ENCODE measurements at places on chromosomes 1 and 21.

DNA sequence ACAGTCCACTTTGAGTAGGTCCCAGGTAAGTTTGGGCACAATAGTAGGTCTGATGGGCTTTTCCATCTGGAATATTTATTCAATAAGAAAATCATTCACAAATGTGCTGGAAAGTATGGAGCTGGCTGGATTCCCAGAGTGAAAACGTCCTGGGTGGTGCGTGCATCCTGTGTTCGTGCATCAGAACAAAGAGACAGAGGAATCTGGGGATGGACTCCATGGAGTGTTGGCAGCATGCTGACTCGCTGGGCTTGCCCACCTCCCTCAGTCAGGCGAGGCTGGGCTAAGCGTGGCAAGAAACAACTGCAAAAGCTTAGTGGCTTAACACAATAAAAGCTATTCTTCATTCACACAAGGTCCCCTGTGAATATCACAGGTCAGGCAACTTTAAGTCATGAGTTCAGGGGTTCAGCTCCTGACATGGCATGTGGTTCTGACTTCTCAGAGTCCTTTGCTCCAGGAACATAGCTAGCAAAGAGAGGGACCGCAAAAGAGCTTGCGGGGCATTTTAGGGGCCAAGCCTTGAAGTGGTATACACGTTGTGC lies 151.6 kb upstream of the ZNF644 start:
- no peak for DNase-seq

- DNase-seq: no peak
These were observed 8.9 kb downstream of the C1orf115 start for GRCh38 chr1:220699044-220699443.

DNA sequence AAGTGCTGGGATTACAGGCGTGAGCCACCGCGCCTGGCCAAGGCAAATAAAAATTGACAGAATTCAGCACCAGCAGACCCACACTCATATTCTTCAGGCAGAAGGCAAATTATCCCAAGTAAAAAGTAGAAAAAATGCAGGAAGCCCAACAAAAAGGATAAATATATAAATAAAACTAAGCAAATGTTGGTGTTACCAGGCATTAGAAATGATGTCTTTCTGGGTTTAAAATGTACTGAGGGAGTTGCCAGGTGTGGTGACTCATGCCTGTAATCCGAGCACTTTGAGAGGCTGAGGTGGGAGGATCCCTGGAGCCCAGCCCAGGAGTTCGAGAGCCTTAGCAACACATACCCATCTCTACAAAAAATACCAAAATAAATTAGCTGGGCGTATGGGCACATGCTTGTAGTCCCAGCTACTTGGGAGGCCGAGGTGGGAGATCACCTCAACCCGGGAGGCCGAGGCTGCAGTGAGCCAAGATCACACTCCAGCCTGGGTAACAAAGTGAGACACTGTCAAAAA lies 6.3 kb downstream of the INTS11 start:
- DNase-seq: no peak

- no peak for DNase-seq
These were observed 206.7 kb upstream of the C1orf174 start for GRCh38 chr1:4106731-4107130.

DNA sequence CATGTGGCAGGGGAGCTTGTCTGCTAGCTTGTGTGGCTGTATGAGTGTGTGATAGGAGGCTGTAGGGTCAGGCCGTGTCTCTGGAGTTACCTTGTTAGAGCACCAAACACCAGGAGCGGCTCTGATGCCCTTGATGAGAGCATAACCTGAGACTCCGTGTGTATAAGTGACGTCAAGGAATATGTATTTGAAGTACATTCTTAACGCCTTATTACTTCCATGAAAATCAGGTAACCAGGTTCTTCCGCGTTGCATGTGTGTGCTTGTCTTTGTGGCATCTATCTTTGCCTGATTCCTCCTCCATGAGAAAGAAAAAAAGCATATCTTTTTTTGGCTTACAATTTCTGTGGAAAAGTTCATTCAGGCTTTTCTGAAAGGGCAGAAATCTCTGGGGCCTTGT lies 4.6 kb downstream of the OLFML3 start:
- no peak for DNase-seq

- no peak for DNase-seq
These were observed 8.4 kb downstream of the PPP2R5A start for GRCh38 chr1:212293579-212293978.

GRCh38 chr1:214718724-214719123 lies 115.7 kb downstream of the CENPF start:
- DNase-seq: no peak

GRCh38 chr1:98991127-98992012 lies 13.3 kb downstream of the PLPPR5 start:
- DNase-seq: no peak

DNA sequence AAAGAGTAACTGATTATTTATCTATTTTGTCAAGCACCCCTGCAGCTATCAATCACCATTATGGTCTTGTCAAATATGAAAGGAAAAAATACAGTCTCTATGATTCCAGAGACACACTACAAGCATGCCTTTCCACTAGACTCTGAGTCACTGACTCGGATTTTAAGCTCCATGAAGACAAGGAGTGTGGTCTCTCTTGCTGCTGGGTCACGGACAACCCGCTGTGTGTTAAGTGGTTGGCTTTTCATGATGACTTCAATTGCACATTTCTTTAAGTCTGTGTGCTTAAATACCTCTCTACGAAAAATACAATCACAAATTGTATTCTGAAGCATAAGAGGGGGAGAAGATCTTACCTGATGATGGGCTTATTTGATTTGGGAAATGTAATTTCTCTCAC lies 14.0 kb upstream of the GNG4 start:
- DNase-seq: no peak

GRCh38 chr21:31254131-31254530 lies 89.9 kb downstream of the TIAM1 start:
- DNase-seq: no peak

GRCh38 chr1:239630767-239631166 lies 244.4 kb downstream of the CHRM3 start:
- no peak for DNase-seq

DNA sequence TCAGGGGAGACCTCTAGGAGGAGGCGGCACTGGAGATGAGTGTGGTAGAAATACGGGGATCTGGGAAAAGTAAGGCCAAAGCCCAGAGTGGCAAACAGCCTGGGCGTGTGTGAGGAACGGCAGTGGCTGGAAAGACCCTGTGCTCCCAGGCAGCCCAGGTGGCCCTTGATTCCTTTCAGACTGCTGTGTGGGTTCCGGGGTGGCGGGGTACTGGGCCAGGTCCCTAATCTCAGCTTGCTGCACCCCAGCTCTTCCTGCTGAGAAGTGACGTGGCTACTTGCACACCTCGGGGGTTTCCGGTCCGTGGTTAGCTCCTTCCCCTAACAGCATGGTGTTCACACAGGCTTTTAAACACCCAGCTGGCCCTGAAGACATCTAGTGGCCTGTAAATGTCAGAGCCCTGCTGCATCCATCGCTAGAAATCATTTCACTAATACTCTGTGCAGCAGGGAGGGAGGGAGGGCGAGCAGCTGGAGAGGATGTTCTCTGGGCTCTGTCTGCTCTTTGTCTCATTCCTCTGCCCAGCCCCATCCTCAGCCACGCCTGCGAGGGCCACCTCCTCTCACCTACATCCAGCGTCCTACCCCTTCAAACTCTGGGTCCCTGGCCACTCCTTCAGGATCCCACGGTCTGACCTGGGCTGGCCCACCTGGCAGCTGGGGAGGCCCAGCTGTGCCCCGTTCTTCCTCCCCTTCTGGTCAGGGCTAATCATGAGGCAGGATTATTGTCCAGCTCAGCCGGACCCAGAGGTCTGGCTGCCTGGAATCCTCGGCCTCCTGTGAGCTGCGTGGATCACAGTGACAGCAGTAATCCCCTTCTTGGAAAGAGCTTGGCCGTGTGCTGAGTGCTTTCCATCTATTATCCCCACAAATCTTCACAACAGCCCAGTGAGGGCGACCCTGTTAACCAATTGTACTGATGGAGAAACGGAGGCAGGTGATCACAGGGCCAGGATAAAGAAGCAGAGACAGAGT lies 7.2 kb downstream of the ZDHHC18 start:
- DNase-seq: peak; percentile 81

DNA sequence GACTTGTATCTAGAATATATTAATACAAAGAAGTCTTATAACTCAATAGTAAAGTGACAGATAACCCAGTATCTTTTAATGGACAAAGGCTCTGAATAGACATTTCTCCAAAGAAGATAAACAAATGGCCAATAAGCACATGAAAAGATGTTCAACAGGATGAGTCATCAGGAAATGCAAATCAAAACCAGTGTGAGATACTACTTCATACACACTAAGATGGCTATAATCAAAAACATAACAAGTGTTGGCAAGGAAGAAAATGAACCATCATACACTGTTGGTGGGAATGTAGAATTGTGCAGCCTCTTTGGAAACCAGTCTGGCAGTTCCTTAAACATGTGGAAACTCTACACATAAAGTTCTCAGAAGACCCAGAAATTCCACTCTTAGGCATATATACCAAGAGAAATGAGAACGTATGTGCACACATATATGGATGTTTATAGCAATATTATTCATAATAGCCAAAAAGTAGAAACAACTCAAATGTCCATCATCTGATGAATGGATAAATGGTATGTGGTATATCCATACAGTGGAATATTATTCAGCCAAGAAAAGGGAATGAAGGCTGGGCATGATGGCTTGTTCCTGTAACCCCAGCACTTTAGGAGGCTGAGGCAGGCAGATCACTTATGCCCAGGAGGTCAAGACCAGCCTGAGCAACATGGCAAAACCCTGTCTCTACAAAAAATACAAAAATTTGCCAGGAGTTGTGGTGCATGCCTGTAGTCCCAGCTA lies 9.9 kb upstream of the MPL start:
- no peak for DNase-seq

DNA sequence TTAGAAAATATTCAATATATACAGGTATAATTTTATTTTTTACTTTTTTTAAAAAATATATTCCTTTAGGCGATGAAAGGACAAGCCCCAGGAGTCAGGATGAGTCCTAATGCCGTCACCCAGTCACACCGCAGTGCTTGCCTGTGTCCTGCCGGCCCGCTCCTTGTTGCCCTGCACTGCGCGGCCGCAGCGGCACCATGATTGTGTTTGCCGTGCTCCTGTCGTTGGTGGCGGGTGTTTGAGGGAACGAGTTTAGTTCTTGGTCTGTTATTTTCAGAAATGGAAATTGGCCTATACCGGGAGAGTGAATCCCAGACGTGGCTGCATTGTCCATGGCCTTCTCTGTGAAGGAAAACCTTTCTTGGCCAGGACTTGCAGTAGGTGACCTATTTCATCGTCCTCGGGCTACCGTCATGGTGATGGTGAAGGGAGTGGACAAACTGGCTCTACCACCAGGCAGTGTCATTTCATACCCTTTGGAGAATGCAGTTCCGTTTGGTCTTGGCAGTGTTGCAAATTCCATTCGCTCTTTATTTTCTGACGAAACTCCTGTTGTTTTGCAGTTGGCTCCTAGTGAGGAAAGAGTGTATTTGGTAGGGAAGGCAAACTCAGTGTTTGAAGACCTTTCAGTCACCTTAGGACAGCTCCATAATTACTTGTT lies 45.9 kb upstream of the CRB1 start:
- no peak for DNase-seq

DNA sequence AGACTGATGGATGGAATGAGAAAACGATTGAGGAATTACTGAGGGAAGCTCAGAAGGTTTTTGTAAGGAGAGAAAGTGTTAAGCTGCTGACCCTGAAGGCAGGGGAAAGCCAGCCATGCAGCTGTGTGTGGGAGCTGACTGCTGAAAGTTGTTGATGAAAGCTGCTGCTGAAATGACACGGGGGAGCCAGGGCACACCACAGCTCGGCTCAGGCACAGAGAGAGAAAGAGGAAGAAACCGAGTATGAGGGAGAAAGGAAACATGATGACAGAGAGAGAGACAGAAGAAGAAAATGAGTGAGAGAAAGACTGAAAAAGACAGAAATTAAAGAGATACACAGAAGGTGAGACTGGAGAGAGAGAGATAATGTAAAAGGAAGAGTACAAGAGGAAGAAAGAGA lies 115.5 kb downstream of the LRRC53 start:
- no peak for DNase-seq

DNA sequence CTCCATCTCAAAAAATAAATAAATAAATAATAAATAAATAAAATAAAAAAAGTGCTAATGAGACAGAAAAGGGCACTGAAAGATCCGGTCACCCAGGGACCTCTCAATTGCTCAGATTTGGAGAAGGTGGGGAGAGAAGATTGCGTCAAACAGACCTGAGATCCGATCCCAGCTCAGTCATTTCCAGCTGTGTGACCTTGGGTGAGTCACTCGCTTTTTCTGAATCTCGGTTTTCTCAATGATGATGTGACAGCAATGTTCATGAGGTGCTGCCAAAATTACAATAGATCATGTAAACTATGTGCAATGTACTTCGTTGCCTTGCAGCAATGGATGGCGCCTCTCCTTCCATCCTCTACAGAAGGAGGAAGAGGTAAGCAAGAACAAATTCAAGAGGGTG lies 11.1 kb upstream of the MEF2D start:
- DNase-seq: no peak

DNA sequence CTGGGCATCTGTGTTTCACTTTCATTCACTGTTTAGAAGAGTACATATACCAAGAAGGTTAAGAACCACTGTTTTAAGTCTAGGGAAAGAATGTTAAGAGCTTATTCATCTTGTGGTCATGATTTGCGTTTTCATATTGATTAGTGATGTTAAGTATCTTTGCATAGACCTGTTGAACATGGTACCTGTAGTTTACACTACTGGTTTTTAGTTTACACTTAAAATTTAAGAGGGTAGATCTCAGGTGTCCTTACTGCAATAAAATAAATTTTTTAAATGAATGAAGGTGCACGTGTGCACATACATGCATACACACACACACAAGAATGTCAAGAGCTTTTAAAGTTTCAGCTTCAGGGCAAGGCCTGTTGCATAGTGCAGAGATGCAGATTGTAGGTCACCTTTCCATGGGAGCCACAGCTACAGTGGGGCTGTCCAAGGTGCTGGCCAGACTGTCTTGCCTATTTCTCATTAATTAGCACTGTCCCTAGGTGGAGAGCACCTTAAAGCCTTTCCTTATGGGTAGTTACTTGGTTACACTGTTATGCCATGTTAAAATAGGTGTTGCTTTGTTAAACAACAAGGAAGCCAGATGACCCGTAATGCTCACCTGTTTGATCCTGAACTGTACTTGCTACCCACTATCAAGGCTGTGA lies 543.0 kb upstream of the DAB1 start:
- DNase-seq: no peak

DNA sequence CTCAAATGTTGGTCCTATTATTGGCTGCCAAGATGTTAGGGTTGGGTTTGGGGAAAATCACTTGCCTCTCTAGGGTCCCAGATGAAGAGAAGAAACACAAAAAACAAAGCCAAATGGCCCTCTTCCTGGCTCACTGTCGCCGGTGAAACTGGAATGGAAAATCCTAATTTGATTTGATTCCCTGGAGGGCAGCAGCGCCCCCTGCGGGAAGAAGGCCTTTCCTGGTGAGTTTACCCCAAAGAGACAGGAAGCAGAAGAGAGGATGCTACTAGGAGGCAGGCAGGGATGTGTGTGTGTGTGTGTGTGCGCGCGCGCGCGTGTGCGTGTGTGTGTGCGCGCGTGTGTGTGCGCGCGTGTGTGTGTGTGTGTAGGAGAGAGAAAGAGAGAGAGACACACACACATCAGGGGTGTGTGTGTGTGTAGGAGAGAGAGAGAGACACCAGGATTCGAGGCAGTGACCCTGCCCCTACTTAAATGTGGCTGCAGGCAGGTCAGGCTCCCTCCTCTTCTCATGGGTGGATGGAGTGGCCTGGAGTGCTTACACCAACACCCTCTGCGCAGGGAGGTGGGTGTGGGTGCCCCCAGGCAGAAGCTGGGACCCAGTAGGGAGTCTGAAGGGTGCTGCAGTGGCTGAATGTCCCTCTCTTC lies 3.1 kb upstream of the SELENON start:
- no peak for DNase-seq

- DNase-seq: peak; percentile 65
These were observed 98.0 kb upstream of the DUSP10 start for GRCh38 chr1:221839782-221840395.

GRCh38 chr1:89451011-89451410 lies 73.6 kb upstream of the LRRC8B start:
- peak; percentile 28 for DNase-seq

All from GM06990 (cell line).